ENCODE measurements at places on chromosomes 5 and 9.

DNA sequence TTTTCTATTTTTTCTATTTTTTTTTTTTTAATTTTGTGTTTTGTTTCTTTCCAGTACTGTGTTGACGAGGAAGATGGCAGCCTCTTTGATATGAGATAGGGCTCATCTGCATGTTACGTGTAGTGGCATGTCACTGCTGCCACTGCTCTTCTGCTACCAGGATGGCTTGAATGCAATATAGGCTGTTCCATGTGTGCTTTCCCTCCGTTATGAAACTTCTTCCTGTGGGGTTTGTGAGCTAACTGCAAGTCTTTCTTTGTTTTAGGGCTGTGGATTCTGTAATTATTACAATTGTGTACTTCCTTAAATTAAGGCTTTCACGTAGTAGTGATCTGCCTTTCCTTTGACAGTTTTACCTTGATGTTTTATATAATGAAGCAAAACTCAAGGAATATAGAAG, 184.6 kb downstream of the KDM4C start:
- DNase-seq = no peak

GRCh38 chr9:91192381-91193086, 169.2 kb downstream of the AUH start:
- no peak for DNase-seq

- DNase-seq = no peak
Measured at GRCh38 chr9:106218427-106218826, 524.1 kb downstream of the TMEM38B start.

DNA sequence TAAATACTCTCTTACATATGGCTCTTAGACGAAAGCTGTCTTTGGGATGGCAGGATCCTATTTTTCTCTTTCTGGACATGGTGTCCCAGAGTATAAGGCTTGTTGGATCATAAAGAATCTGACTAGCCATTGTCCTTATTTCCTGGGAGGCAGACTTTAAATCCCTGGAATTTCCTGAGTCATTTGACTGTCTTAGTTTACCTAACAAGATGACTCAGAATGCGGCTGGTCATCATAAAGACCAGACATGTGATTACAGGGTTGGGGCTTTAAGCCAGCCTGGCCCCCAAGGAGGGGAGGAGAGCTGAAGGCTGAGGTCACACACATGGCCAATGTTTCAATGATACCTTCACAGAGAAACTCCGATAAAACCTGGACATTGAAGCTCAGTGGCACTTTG, 37.2 kb downstream of the FAM240B start:
- DNase-seq = no peak

DNA sequence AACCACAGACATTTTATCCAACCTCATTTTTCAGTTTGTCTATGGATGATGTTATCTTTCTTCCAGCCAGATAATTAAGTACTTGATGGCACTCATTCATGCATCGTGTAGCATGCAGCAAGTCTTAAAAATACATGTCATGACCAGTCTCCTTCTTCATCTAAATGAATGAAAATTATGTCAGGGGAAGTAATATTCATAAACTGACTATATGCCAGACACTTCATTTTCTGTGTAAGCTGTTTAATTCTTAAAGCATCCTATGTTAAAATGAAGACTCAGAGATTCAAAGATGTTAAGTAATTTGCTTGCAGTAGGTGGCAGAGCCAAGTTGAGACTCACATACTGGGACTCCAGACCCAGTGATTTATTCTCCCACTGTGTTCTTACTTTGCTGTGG, 181.7 kb upstream of the CD180 start:
- DNase-seq = no peak

DNA sequence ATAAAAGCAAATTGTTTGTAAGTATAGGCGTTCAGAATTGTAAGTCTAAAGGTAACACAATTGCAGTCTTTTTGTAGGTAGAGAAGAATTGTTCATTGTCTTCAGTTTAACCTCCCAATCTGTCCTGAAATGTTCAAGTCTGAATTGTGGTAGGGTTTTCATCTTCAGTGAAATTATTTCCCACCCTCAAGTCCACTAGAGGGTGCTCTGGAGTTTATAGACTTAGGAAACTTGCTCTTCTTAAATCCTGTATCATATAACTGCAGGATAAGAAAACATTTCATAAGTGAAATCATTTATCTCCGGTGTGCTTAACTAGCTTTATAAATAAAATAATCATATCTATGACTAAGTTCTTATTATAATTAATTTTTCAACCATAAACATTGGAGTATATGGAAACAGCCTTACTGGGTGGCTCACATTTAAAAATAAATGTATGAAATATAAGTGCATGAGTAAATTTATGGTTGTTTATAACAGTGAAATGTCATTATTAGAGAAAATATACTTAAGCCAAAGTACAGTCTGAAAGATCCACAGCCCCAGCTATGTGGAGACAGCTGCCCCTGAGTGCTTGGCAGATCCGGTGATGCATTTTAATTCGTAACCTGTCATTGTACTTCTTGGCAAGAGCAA, 182.4 kb upstream of the OTULINL start:
- no peak for DNase-seq

DNA sequence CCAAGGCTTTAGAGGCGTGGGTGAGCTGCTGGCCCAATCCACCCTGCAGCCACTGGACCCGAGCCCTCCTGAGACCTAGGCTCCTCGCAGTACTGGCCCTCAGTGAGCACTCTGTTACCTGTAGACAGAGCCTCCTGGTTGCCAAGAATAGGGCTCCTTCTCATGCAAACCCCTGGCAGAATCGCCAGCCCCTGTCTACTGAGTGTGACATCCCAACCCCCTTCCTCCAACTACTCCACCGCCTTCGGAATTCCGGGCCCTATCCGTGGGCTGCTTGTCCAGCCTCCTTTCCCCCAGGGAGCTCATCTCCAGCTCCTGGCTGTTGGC, 23.8 kb upstream of the COL5A1 start:
- no peak for DNase-seq

GRCh38 chr5:73691302-73692080, 65.5 kb downstream of the ARHGEF28 start:
- DNase-seq = no peak

DNA sequence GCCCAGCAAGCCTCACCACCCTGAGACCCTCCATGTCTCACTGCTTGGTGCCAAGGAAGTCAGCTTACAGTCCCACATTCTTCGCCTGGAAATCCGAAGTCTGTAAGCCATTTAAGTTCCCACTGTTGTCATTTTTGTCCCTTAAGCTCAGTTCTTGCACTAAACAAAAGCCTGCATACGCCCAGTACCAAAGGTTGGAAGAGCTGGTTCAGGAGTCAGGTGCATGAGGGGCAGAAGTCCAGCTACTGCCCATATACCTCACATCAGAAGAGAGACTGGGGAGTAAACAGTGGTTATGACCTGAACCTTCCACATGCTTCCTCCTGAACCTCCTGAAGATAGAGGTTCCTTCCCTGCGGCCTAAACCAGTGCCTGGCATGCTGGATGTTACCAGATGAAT, 146.0 kb downstream of the FRMD3 start:
- DNase-seq = no peak

GRCh38 chr5:174991847-174992246, 267.5 kb downstream of the MSX2 start:
- no peak for DNase-seq

DNA sequence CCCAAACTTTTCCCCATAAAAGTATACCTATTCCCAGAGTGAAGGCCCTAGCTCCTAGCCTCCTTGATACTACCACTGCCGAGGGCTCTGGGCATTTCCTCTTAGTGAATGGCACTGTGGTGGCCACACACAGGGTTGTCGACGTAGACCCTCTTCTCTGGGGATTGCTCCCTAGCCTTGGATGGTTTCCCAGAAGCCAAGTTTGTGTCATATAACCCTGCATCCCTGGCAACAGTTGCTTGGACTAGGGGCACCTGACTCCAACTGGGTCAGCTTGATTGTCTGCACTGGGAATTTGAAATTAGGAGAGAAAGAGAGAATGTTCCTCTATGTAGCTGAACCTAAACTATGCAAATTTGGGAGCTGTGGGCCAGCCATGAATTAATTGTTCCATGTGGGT, 32.3 kb upstream of the KIF2A start:
- no peak for DNase-seq

GRCh38 chr5:124227914-124228313, 518.5 kb downstream of the ZNF608 start:
- DNase-seq = no peak

DNA sequence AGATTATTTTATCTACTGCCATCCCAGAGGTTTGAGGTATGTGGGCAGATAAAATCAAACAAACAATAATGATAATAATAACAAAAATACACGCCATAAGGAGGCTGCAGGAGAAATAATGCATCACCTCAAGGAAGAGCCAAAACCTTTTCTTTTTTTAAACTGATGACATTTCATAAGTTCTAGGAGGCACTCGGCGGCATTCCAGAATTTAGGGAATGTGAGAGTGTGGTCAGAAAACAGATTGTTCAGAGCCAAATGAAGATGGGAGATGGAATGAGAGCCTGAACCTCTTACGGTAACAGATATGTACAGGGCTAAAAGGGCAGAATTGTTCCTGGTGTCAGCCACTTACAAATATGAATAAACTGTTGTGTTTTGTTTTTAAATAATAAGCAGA, 615.0 kb upstream of the CHD1 start:
- no peak for DNase-seq

DNA sequence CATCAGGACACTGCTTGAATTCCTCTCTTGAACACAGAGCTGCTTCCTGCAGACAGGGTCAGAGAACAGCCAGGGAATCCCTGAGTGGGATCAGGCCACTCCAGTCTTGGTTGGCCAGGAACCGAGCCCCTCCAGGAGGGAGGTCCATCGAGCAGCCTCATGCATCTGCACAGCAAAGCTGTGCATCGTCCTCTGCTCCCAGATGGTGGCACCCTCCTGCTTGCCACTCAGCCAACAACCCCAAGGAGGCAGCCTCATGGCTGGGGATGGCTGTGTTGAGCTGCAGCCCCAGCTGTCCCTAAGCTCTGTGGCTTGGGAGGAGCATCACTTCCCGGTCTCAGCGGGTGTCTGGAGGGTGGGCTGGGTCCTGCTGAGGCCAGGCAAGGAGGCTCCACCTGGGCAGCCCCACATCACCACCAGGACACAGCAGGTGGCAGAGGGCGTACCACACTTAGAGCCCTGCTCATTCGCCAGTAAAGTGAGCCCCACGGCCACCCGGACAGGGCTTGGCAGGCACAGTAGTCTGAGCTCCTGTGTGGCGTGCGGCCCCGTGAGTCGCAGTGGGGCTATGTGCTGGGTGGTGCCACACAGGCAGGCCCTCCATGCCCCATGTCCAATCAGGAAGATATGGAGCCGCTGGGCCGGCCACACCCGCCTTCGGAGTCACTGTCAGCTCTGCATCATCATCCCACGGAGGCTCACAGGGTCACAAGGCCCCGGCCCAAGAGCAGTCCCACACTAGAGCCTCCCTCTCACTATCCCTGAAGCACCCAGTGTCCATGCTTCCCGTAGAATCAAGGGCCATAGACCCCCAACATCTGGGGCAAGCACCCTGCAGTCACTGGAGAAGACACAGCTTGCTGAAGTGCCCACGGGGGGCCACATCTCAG, 11.9 kb downstream of the LPCAT1 start:
- no peak for DNase-seq

DNA sequence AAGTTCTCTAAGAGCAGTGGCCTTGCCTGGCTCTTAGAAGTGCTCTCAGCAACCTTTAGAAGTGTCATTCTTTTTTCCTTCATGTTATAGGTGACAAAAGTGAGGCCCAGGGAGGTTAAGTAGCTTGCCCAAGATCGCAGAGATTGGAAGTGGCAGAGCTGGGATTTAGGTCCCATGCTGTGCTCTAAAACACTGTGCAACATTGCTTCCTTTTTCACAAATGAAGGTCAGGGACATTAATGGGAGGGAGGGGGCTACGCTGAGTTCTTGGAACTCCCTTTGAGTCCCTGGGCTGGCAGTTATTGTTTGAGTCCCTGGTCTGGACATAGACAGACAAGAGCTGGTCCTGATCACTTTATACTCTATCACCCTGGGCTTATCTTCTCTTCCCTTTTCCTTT, 45.3 kb downstream of the PAM start:
- no peak for DNase-seq

DNA sequence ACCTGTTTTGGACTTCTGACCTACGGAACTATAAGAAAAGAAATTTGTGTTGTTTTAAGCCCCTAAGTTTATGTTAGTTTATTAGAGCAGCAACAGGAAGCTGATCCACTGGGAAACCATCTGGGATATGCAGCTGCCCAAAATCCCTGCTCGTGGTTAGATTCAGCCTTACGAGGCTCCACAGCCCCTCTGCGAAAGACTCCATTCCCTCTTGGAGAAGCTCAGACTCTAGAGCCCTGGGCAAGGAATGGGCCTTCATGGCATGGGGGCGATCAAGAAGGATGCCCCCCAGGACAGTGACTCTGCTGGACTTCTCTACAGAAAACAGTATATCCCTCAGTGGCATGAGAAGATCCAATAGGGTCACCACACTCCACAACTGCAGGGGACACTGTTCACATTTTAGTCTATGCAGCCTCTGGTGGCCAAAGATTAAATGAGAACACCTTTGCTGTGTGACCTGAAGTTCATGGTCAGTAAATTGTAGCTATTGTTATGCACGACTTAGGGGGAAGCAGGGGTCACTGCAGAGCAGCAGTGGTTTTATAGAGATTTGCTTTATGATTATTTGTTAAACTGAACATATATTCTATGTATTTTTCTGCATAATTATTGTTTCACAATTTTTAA, 21.1 kb downstream of the IRF1 start:
- DNase-seq = no peak

DNA sequence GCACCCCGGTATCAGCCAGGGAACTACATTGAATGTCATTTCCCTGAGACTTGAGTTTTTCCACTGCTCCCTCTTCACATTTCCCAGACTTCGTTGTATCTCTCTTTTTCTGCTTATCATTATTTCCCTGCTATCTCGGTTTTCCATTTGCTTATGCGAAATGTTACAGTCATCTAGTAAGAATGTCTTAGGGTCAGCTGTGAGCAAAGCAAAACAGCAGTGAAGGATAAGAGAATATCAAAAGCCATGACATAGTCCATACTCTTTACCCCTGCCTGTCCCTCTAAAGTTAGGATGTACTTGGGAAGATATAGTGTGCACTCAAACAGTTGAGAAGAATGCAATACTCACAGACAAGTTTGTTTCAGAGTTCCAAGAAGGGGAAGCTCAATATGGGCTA, 88.7 kb downstream of the ITGA1 start:
- no peak for DNase-seq

- DNase-seq = no peak
Measured at GRCh38 chr5:6510132-6510531, 61.5 kb downstream of the UBE2QL1 start.

GRCh38 chr5:96654209-96654608, 8.0 kb upstream of the CAST start:
- no peak for DNase-seq

DNA sequence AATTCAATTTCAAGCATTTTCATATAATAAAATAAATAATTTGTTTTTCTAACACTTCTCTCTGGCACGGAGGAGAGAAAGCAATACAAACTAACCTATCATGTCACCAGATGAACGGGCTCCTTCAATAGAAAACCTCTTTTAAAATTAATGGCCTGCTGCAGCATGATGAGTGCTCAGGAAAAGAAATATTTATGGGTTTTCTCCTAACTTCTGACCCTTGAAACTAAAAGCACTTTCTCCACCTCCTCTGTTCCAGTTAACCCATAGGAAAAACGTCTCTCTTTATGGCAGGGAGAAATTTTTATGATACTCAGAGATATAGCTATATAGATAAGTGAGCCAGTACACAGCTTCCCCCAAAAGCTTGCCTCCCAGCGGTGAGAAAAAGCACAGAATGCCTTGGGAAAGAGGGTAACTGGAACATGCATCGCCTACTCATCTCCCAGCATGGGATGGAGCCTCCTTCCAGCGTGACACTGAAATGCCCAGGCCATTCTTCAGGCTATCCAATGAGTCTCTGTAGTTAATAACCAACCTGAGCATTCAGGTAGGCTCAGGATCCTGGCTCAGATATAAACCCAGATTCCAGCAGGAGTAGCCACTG, 963.0 kb upstream of the DMAC1 start:
- DNase-seq = no peak

- DNase-seq = no peak
Measured at GRCh38 chr9:105858006-105858690, 163.8 kb downstream of the TMEM38B start.
